Activated T-helper 1 cell treated with Interleukin-2 at 50 U/mL for 16 hours (primary cell): ENCODE measurements at places on chromosomes 7 and 10.

DNA sequence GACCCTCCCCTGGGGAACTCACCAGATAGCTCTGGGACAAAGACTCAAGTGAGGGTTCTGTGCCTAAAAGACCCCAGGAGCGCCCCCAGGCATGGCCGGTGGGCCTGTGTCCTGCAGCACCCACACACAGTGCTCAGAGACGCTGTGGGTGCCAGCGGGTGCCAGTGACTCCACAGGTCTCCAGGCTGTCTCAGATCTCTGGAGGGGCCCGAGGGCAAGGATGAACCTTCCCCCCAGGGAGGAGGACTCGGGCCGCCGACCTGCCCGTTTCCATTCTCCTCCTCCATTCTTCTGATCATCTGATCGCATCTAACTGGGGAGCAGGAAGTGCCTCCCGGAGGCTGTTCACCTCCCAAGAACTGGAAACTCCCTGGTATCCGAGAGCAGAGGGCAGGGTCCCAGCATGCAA, 980 bp downstream of the ADAM8 start:
- no peak for DNase-seq

GRCh38 chr7:47938574-47939165, 9.6 kb downstream of the PKD1L1 start:
- DNase-seq = no peak

GRCh38 chr10:73873142-73873837, 1.1 kb downstream of the CAMK2G start:
- no peak for DNase-seq

DNA sequence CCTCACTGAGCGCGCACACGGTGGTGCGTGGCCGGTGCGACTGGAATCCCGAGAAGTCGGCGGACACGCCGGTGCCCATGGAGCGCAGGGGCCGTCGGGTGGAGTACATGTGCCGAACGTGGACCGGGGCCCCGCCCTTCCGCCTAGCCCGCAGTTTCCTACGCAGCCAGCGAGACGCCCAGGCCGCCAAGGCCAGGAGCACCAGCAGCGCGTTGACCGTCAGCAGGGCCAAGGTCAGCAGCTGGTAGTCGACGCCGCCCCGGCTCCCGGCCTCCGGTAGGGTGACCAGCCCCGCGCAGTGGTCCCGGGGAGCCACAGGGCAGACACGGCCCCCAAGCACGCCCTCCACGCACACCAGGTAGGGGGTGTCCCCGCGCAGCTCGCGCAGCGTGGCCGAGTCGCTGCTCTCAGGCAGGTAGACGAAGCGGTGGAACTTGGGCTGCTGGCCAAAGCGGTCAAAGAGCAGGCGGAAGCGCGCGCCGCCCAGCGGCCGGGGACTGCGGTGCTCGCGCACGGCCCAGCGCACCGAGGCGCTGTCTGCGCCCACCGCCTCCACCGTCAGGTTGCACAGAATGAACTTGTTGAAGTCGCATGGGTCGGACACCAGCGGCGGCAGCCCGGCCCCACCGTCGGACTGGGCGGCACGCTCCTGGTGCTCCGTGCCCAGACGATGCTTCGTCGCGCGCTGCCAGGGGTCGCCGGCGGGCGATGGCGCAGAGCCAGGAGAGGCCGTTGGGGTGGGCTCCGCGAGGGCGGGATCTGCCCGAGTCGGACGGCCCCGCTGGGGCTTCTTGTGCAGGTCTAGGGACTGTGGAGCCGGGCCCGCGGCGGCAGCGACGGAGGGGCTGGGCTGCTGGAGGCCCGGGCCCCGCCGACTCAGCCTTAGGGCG, 2.2 kb downstream of the TRIL start:
- DNase-seq = no peak

- no peak for DNase-seq
Measured at GRCh38 chr10:132332433-132332754, 401 bp downstream of the LRRC27 start.

DNA sequence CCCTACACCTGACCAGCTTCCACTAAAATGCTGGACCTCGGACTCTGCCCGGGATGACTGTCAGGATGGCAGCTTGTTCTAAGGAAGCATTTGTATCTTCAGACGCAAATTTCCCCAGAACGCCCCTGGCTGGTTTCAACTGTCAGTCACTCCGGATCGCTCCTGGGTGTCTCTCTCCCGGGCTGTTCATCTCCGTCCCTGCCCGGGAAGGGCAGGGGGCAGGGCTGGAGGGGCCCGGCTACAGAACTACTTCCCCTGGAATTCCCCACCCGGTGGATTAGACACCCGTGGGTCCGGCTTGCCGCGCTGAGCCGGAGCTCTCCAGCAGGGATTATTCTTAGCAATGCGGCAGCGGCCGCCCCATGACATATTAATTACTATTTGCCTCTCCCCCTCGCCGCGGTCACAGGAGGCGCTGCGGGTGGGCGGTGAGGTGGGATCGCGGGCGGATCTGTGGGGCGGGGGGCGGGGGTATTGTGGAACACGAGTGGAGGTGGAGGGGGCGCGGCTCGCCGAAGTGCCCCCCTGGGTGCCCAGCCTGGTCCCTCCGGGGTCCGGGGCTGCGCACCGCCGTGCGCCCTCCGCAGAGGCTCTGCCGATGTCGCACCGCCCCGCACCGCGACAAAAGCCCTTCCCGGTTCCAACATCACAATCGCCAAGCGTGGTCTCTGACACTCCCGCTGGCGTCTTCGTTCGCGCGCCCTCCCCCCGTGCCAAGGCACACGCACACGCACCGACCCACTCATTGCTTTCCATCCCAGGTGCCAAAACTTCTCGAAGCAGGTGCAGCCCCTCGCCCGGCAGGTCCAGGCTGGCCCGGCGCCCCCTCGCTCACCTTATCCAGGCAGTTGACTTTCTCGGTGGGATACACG, 276.1 kb upstream of the NEBL start:
- no peak for DNase-seq

GRCh38 chr10:116733566-116733965, 8.8 kb downstream of the HSPA12A start:
- no peak for DNase-seq

DNA sequence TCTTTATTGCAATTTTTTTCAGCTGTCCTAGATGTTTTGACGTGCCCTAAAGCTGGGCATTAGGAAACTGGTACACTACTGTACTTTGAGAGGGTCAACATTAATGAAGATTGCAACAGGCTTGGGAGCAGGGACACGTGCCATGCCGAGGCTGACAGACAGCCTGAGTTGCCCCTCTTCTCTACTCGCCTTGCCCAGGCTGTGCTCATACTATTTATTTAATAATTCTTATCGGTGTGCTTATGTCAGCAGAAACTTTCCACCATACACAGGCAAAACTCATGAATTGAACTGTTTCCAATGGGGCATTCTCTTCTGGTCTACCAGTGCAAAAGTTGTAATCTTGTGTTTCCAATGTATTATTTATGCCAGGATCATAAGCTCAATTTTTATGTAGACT, 24.4 kb downstream of the C7orf57 start:
- no peak for DNase-seq

DNA sequence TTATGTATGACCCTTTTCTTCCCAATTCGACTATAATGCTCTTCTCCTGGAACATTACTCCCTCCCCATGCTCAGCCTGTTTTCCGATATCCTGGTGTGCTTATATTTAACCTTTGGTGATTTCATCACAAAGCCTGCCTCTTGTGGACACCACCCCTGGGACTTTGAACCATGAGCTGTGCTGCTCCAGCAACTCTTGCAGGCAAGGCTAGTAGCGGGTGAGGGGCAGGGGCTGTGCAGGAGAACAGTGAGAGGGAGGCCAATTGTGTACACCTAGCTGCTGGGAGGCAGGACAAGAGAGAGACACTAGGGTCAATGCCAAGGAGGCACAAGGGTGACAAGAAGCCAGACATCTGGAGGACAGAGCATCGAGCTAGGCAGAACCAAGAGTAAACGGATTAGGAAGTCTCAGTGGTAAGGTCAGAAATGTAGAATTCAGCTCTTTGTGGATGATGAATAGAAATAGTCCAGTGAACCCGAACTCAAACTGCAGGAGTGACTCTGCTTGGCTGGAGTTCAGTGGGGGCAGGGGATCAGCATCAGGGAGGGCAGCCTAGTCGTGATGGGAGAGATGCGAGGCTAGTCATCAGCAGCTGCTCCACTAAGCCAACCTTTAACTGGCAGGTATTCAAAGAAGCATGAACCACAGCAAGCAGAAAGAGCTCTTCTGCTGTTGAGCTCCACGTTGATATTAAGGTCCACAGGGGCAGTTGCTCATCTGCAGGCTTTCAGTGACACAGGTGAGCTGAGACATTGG, 31.0 kb upstream of the MKI67 start:
- no peak for DNase-seq

DNA sequence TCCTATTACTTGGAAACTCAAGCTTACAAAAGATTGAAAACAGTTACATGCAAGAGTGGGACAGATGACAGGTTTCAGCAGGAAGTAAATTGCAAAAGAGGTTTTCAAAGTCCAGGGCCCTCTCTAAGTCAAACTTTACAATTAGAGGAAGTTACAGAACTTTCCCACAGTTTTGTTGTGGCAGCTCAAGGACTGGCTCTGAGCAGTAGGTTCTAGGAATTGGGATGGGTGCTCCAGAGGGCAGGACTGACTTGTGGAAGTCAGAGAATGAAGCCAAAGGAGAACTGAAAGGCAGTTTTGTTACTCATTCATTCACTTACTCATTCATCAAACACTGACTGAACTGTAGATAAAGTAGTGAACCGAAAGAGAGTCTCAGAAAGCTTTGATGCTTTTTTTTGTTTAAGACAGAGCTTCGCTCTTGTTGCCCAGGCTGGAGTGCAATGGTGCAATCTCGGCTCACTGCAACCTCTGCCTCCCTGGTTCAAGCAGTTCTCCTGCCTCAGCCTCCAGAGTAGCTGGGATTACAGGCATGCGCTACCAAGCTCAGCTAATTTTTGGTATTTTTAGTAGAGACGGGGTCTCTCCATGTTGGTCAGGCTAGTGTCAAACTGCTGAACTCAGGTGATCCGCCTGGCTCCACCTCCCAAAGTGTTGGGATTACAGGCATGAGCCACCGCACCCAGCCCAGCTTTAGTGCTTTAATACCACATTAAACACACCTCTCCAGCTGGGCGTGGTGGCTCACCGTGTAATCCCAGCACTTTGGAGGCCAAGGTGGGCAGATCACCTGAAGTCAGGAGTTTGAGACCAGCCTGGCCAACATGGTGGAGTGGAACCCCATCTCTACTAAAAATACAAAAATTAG, 66.8 kb upstream of the CCNJ start:
- DNase-seq = no peak

- no peak for DNase-seq
Measured at GRCh38 chr10:31404640-31405039, 85.6 kb downstream of the ZEB1 start.

GRCh38 chr10:114477285-114477684, 73.0 kb upstream of the AFAP1L2 start:
- no peak for DNase-seq

- no peak for DNase-seq
Measured at GRCh38 chr10:60423920-60424319, 34.2 kb upstream of the ANK3 start.

GRCh38 chr10:131930150-131930549, 29.3 kb downstream of the PPP2R2D start:
- DNase-seq = no peak

DNA sequence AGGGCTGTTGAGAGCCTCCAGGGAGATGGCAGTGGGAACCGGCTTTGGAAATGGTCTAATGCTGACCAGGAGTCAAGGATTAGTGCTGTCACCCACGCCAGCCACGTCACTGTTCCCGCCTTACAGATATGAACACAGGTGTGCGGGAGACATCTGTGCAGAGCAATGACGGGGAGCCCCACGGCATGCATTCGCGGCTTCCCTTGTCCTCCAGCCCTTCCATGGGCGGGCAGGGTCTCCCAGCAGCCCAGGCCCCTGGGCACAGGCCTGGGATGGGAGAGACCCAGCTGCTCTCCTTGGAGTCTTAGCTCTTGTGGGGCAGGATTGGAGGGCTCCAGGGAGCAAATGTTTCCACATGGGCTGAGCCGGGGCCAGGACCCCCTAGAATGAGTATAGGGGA, 94.2 kb downstream of the MYL10 start:
- no peak for DNase-seq

DNA sequence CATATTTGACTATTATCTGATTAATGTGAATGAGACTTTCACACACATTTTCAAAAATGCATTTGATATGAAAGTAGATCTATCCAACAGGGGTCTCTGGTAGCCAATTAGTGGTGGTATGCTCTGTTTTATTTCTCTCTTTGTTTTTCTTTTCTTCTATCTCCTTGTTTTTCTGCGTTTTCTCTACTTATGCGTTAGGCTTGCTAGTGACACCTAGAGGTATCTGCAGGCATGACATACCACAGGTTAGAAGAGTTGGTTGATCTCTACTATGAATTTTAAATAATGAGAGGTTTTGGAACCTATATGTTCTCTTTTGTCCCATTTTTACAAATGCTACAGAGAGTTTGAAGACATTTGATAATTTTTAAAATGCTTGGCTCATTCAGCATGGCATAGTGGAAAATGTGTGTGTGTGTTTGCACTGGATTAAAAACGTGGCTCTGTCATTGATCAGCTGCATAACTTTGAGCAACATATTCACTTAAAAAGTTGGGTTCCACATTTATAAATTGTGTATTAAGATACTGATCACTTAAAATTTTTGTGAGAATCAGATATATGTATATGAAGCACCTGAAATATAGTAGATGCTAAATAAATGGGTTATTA, 28.1 kb upstream of the PLXDC2 start:
- DNase-seq = no peak

DNA sequence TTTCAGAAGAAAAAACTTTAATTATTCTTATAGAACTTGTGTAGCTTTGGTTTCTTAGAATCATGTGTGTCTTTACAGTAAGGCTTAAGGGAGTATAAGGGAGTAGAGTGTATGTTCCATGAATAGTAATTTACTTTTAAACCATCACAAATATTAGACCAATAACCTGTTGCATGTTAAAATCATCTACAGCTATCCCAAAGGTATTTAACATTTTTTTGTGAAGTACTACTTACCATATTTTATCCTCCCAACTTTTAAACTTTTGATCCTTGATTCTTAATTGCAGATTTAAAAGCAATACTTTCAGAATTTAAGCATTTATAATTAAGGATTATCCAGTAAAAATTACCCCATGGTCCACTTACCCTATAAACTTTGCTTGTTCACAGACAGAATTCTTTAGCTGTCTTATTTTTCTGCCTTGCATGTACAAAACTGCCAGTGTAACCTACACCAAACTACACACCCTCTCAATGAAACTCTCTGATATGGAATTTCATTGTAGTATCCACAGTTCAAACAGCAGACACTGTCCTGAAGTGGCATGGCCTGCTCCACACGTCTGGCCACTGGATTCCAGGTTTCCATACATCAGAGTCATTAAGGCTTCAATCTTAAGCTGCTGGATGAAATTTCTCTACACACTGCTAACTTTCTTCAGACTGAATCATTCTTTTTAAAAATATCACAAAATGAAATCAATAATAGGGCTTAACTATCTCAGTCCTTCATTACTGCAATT, 5.8 kb downstream of the GLI3 start:
- DNase-seq = no peak

GRCh38 chr7:18494821-18495408, 634 bp upstream of the HDAC9 start:
- DNase-seq = no peak
